ENCODE measurements at places on chromosomes 5 and 9.
A peak's percentile ranks its signal among the peaks of the same experiment; 100 is the strongest.

GRCh38 chr5:64585646-64586045 is 79.8 kb downstream of the RGS7BP start:
- no peaks in the 10 kb centered on the region for H3K36me3 ChIP-seq
- DNase-seq = no peak
- no peak overlapping the region for H3K27ac ChIP-seq

DNA sequence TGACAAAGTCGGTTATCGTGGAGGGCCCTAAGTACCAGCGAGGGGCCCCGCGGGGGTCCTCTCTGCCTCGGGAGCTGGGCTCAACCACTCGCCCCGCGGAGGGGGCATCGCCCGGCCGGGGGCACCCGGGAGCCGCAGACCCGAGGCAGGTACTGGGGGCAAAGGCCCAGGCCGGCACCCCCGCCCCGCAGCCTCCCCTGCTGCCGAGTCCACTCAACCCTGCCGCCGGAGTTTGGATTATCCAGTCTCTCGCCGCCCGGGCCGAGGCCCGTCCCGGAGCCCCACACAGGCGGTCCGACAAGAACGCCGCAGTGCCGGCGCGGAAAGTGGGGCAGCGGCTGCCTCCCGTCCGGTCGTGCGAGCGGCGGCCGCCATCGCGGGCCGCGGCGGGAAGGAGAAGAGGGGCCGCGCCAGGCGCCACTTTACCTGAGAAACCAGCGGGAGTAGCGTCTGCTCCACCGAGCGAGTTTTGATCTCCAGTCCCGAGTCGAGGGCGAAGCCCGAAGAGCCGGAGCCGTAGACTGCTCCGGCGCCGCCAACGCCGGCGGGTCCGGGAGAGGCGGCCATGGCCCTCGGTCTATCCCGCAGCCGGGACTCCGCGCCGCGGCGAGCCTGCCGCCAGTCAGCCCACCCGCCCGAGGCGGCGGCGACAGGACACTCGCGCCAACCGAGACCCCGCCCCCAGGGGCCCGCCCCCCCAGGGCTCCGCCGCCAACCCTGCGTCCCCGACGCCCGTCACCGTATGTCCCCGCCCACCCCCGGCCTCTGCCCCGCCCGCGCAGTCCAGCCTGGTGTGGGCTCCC is at the start of gene CTNNAL1:
Gene CTNNAL1, minus strand, starts transcription at position 624 of the 803 bp plus-strand sequence. Its CDS starts 57 bp downstream, at position 567.
- peaks cover 25% of the 10 kb centered on the region for H3K4me1 ChIP-seq
- peaks cover 3% of the 10 kb centered on the region for H3K36me3 ChIP-seq
- peak within 1 kb of the TSS; percentile 99 for H3K4me3 ChIP-seq
- peaks cover 15% of the 10 kb centered on the region for H3K27me3 ChIP-seq
- peak; percentile 96 for DNase-seq
- H3K27ac ChIP-seq = peak within 1 kb of the TSS; percentile 93

- peak; percentile 38 for DNase-seq
- no peaks in the 10 kb centered on the region for H3K36me3 ChIP-seq
- peak overlapping the region; percentile 24 for H3K27ac ChIP-seq
- peaks cover 16% of the 10 kb centered on the region for H3K4me1 ChIP-seq
- H3K27me3 ChIP-seq = no peaks in the 10 kb centered on the region
- H3K4me3 ChIP-seq = no peak overlapping the region
Observed at GRCh38 chr5:166781737-166782136, 1509.7 kb upstream of the WWC1 start.

GRCh38 chr9:295576-295975 is 80.9 kb downstream of the DOCK8 start:
- DNase-seq = no peak
- H3K4me1 ChIP-seq = peaks cover 3% of the 10 kb centered on the region
- H3K36me3 ChIP-seq = no peaks in the 10 kb centered on the region
- H3K4me3 ChIP-seq = no peak overlapping the region

DNA sequence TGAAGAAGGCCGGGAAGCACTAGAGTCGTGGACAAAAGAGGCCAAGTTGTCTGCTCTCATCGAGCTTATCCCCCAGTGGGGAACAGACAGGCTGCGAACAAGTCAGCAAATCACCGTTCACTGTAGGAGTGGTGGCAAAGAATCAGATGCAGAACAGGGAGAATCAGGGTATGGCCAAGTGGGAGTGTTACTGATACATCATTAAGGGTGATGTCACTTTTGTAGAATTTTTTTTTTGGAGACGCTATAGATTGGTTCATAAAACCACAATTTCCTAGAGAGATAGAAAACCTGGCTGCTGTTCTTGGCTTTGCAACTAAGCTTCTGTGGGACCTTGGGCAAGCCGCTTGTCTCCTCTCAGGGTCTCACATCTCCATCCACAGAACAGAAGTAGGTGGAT is 21.3 kb downstream of the SPRY4 start:
- peaks cover 38% of the 10 kb centered on the region for H3K4me1 ChIP-seq
- H3K27me3 ChIP-seq = peaks cover 8% of the 10 kb centered on the region
- no peak for DNase-seq
- H3K36me3 ChIP-seq = peaks cover 5% of the 10 kb centered on the region
- H3K27ac ChIP-seq = peak overlapping the region; percentile 19
- no peak overlapping the region for H3K4me3 ChIP-seq

GRCh38 chr5:36934740-36935356 is 58.3 kb downstream of the NIPBL start:
- no peak for DNase-seq
- H3K27me3 ChIP-seq = peaks cover 2% of the 10 kb centered on the region
- H3K4me1 ChIP-seq = peaks cover 7% of the 10 kb centered on the region

GRCh38 chr5:180330270-180330648 is 22.9 kb downstream of the GFPT2 start:
- H3K27ac ChIP-seq = no peak overlapping the region
- H3K4me3 ChIP-seq = no peak overlapping the region
- peaks cover 5% of the 10 kb centered on the region for H3K27me3 ChIP-seq
- no peak for DNase-seq
- peaks cover 3% of the 10 kb centered on the region for H3K36me3 ChIP-seq
- H3K4me1 ChIP-seq = peaks cover 11% of the 10 kb centered on the region

DNA sequence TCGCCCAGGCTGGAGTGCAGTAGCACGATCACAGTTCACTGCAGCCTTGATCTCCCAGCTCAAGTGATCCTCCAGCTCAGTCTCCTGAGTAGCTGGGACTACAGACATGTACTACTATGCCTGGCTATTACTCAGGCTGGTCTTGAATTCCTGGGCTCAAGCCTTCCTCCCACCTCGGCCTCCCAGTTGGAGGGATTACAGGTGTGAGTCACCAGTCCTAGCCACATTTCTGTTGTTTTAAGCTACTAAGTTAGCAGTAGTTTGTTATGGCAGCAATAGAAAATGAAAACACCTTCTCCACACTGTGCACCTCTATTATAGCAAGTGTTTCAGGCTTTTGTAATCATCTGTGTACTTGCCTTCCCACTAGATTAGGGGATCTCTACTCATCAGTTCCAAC is 588.9 kb upstream of the TLE4 start:
- no peak for DNase-seq
- no peaks in the 10 kb centered on the region for H3K4me1 ChIP-seq
- H3K27ac ChIP-seq = no peak overlapping the region
- no peak overlapping the region for H3K4me3 ChIP-seq
- H3K27me3 ChIP-seq = peaks cover 1% of the 10 kb centered on the region
- H3K36me3 ChIP-seq = no peaks in the 10 kb centered on the region

GRCh38 chr9:82356871-82357270 is 368.3 kb downstream of the SPATA31D1 start:
- H3K27me3 ChIP-seq = no peaks in the 10 kb centered on the region
- DNase-seq = no peak
- H3K4me3 ChIP-seq = no peak overlapping the region
- H3K27ac ChIP-seq = no peak overlapping the region
- no peaks in the 10 kb centered on the region for H3K36me3 ChIP-seq

DNA sequence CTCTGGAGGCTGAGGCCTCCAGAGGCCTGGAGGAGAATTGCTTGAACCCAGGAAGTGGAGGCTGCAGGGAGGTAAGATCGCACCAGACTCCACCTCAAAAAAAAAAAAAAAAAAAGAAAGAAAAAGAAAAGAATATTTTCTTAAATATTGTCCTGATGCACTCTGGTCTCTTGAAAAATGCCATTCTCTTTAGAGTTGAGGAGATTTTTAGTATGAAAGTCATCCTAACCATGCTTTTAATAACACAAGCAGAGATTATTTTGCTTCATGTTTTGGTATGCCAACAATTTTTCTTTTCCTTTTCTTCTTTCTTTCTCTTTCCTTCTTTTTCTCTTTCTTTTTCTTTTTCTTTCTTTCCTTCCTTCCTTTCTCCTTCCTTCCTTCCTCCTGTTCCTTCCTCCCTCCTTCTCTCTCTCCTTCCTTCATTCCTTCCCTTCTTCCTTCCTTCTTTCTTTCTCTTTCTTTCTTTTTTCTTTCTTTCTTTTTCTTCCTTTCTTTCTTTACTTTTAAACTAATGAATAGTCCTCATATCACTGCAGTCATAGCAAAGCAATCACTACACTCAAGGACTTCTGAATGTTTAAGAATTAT is 116.9 kb upstream of the CCNH start:
- no peak for DNase-seq
- no peaks in the 10 kb centered on the region for H3K36me3 ChIP-seq
- no peaks in the 10 kb centered on the region for H3K27me3 ChIP-seq
- H3K4me1 ChIP-seq = no peaks in the 10 kb centered on the region
- H3K4me3 ChIP-seq = no peak overlapping the region

- peaks cover under 1% of the 10 kb centered on the region for H3K36me3 ChIP-seq
- no peak for DNase-seq
- H3K27ac ChIP-seq = no peak overlapping the region
- H3K4me3 ChIP-seq = no peak overlapping the region
- H3K27me3 ChIP-seq = peaks cover 4% of the 10 kb centered on the region
- no peaks in the 10 kb centered on the region for H3K4me1 ChIP-seq
Observed at GRCh38 chr5:112293587-112293986, 125.5 kb downstream of the EPB41L4A start.

- H3K27ac ChIP-seq = no peak overlapping the region
- no peak overlapping the region for H3K4me3 ChIP-seq
- H3K36me3 ChIP-seq = no peaks in the 10 kb centered on the region
- DNase-seq = no peak
- peaks cover 4% of the 10 kb centered on the region for H3K4me1 ChIP-seq
Observed at GRCh38 chr5:963673-964531, 44.7 kb upstream of the NKD2 start.

GRCh38 chr5:606061-606460 is 6.1 kb upstream of the CEP72 start:
- H3K36me3 ChIP-seq = peaks cover 5% of the 10 kb centered on the region
- peaks cover 4% of the 10 kb centered on the region for H3K4me1 ChIP-seq
- H3K27ac ChIP-seq = no peak overlapping the region
- peaks cover 12% of the 10 kb centered on the region for H3K27me3 ChIP-seq
- DNase-seq = no peak
- H3K4me3 ChIP-seq = no peak overlapping the region

- no peak for DNase-seq
- no peak overlapping the region for H3K4me3 ChIP-seq
- H3K27me3 ChIP-seq = no peaks in the 10 kb centered on the region
- peaks cover 4% of the 10 kb centered on the region for H3K36me3 ChIP-seq
Observed at GRCh38 chr5:131466171-131466766, 168.8 kb downstream of the RAPGEF6 start.

DNA sequence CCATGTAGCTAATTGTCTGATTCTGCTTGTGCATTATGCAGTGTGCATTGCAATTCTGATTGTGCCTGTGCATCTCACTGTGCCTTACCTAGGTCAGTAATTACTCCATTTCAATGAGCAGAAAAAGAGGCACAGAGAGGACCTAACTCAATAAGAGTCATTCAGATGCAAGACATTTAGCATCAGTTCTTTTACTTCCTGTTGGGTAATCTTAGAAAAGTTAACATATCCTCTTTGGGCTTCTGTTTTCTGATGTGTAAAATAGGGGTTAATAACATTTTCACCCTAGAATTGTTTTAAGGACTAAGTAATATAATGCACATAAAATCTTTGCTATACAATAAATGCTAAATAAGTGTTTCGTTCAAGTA is 7.0 kb upstream of the DCTN4 start:
- no peaks in the 10 kb centered on the region for H3K36me3 ChIP-seq
- H3K27ac ChIP-seq = no peak overlapping the region
- H3K4me3 ChIP-seq = no peak overlapping the region
- H3K27me3 ChIP-seq = peaks cover 1% of the 10 kb centered on the region
- peaks cover 2% of the 10 kb centered on the region for H3K4me1 ChIP-seq

DNA sequence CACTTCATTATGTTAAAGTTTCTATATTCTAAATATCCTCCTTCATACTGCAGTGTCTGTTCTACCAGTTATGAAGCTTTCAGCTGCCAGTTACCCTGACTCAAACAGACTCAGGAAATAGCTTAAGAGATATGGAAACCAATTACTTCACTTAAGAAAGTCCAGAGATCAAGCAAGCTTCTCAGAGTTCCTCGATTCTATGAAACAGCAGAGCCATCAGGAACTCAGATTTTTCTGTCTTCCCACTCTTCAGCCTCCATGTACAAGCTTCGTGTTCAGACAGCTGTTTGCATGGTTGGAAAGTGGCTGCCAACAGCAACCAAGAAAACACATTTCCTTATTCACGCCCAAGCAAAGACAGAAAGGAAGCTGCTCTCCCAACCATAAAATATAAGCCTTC is 216.1 kb downstream of the ACTL7B start:
- peaks cover 3% of the 10 kb centered on the region for H3K4me1 ChIP-seq
- H3K4me3 ChIP-seq = no peak overlapping the region
- no peaks in the 10 kb centered on the region for H3K27me3 ChIP-seq
- DNase-seq = no peak
- H3K27ac ChIP-seq = no peak overlapping the region

- no peak for DNase-seq
- no peak overlapping the region for H3K27ac ChIP-seq
- no peaks in the 10 kb centered on the region for H3K27me3 ChIP-seq
- H3K36me3 ChIP-seq = peaks cover 1% of the 10 kb centered on the region
- H3K4me1 ChIP-seq = peaks cover 8% of the 10 kb centered on the region
- H3K4me3 ChIP-seq = no peak overlapping the region
Observed at GRCh38 chr9:114629563-114630090, 18.5 kb downstream of the TMEM268 start.

DNA sequence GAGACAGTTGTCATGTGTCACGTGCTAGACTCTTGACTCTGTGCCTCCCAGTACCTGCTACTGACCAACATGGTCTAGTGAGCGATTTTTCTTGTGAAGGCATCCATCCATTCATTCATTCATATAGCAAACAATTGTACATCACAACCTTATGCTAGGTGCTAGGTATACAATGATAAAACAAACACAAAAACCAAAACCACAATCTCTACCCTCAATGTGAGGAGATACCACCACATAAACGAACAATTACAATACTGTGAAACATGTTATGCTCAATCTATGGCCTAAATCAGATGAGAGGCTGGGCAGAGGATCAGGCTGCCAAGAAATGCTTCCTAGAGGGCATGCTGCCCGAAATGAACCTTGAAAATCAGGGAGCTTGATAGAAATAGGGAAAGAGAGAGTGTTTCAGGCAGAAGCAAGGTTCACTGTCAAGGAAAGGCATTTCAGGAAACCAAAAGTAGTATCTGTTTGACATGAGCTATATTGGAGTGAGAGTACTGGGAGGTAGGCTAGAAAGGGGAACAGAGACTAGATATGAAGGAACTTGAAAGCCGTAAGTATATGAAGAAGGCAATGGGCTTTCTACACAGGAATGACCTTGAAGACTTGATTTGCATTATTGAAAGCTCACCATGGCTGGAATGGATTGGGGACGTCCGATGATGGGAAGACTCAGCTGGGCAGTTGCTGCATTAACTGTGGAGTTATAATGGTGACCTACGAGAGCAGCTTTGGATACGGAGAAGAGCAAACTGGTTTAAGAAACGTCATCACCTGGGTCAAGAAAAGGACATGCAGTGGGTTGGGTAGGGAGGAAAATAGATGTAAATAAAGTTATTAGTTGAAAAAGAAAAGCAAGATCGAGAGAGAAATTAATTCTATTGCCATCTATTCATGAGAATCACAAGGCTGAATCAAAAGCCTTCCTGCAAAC is 90.1 kb downstream of the THBS4 start:
- DNase-seq = no peak
- no peaks in the 10 kb centered on the region for H3K27me3 ChIP-seq
- H3K4me3 ChIP-seq = no peak overlapping the region
- H3K4me1 ChIP-seq = peaks cover 13% of the 10 kb centered on the region

GRCh38 chr9:127384901-127385300 is 12.1 kb upstream of the SLC2A8 start:
- H3K27ac ChIP-seq = no peak overlapping the region
- no peaks in the 10 kb centered on the region for H3K36me3 ChIP-seq
- no peak for DNase-seq
- no peak overlapping the region for H3K4me3 ChIP-seq
- H3K4me1 ChIP-seq = no peaks in the 10 kb centered on the region
